ENCODE measurements at places on chromosomes 12 and 14. TPM values are rescaled to one million over a fixed set of nuclear protein-coding genes. Genes with fewer than 3 reads are reported as not detected.

Gene CLEC14A
- total RNA-seq, result 4.0 TPM

Gene ADCY6
- 37.7 TPM for total RNA-seq

Gene SPATS2
- 26.5 TPM for total RNA-seq

Gene GPR84
- not detected for total RNA-seq

Gene KRT85
- total RNA-seq, result not detected

Gene SALL2
- total RNA-seq, result 11.8 TPM

Gene RTN1
- total RNA-seq, result 1.6 TPM

Gene MMP17
- total RNA-seq, result 0.40 TPM
